PC-9 (cell line): ENCODE measurements at places on chromosomes 2 and 18.
A peak's percentile ranks its signal among the peaks of the same experiment; 100 is the strongest.

DNA sequence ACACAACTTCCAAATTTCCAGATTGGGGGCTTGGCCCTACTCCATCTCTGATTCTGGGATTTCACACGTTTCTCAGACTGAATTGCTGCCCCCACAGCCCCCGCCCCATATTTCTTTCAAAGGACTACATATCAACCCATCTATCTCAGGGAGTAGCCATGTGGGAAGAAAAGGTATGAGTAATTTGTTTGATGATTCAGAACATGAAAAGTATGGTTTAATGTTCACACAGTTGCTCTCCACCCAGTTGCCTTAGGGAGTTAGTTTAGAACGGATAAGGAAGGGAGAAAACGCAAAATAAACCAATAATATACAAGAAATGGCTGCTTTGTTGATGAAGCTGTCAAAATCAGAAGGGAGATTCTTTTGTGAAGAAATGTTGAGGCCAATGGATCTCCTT lies 145.1 kb downstream of the PIEZO2 start:
- DNase-seq: no peak

GRCh38 chr2:219157396-219157795 lies 3.2 kb downstream of the NHEJ1 start:
- DNase-seq: no peak

DNA sequence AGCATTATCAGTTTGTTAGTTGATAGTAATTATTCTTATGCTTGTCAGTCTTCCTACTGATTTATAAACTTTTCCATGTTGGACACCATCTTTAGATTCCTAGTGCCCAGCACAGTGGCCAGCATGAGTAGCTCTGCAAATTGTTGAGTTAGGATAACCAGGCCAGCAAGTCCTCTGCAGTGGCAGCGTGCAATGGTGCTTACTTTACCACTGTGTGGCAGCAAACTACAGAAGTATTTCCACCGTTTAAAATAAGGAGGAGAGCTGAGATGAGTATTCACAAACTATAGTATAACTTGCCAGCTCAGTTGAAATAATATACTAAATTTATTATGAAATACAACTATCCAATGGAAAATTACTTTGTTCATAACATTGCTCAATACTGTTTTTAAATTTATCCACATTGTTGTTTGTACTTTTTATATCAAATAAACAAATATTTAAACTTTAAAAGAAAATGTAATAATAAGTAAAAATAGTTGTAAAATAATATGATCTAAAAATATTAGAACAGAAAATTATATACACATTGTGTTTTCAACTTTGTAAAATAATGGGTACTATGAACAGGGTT lies 9.3 kb upstream of the THADA start:
- DNase-seq: peak; percentile 53

DNA sequence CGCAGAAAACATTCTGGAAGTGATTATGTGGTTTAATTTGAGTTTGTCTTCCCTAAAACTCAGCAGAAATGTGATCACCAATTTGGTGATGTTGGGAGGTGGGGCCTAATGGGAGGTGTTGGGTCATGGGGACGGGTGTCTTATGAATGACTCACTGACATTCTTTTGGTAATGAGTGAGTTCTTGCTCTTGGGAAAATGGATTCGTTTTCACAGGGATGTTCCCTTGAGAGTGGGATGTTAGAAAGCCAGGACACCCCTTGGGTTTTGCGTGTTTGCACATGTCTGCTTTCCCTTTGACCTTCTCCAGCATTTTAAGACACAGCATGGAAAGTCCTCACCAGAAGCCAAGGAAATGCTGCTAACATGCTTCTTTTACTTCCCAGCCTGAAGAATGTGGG lies 321.5 kb upstream of the NT5C1B start:
- DNase-seq: peak; percentile 70

DNA sequence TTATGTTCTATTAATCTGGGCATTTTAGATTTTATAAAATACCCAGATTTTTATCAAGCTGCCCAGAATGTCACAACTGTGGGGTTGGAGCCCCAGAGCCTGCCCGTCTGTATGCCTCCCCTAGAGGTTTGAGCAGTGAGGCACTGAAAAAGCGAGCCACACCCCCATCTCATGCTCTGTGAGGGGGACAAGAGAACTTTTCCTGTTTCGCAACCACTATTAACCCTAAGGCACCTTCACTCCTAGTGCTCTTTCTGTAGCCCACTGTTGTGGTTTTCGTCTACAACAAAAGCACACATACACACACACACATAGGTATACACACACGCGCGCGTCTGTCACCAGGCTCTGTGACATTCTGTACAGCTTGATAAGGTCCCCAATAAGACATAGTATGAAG lies 38.0 kb downstream of the DCDC2C start:
- no peak for DNase-seq

GRCh38 chr2:216880509-216881184 lies 20.8 kb upstream of the TNP1 start:
- peak; percentile 14 for DNase-seq
